Epithelial cell of prostate (primary cell): ENCODE measurements at places on chromosomes 1 and 21.

DNA sequence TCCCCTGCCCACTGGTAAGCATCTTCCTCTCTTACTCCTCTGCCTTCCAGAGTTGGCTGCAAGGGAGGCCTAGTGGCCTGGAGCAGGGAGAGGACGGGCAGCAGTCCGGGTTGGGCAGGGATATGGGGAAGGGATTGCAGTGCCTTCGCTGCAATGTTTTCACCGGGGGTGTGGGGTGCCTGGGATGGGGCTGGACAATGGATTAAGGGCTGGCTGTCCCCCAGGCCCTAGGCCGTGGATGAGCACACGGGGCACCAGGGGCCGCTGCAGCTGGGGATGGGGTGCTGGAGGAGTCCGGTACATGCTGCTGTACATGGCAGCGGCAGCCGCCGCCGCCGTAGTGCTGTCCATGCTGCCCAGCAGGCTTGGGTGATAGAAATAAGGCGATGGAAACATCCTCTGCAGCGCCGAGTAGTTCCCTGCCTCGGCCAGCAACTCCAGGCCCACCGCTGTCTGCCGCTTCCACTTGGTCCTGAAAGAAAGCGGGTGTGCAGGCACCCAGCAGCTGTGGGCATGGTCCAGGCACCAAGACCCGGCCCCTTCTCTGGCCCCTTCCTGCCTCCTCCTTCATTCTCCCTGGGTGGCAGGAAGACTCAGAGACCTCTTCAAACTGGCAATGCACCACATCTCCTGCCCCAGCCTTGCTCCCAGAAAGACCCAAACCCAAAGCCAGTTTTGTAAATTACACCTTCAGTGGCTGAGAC, 4.8 kb downstream of the BARHL2 start:
- DNase-seq: no peak

DNA sequence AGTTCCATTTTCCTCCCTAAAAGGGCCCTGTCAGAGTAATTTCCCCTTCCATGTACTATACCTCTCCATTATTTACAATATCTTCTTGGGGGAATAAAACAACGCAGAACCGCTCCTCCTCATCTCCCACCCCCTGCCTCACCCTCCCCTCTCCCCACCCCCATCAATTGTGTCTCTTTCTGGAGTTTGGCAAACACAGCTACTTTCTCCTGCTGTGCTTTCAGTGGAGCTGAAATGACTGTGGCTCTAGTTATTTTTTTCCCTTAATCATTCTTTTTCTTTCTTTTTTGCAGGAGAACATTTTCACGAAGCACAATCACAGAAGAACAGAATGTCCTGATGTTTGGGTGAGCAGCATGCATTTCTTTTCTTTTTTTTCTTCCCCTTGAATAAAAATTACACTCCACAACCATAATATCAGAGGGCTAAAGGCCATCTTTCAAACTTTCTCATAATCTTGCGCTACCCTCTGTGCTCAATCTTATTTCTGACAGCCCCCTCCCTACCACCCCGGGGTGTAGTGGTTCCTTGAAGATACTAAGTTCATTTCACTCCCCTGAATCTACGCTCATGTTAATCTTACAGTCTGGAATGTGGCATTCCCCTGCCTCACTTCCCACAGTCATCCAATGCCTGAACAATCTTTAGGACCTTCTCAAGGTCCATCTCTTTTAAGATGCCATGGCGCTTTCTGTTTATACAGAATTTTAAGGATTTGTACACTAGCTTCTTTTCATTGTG, 8.8 kb upstream of the PLXNA2 start:
- DNase-seq: no peak

- no peak for DNase-seq
Observed at GRCh38 chr1:230704830-230705229, 9.1 kb downstream of the AGT start.

- DNase-seq: no peak
Observed at GRCh38 chr1:24932284-24932683, 2.2 kb upstream of the RUNX3 start.

- DNase-seq: no peak
Observed at GRCh38 chr21:28943631-28944030, 49.0 kb downstream of the LTN1 start.

DNA sequence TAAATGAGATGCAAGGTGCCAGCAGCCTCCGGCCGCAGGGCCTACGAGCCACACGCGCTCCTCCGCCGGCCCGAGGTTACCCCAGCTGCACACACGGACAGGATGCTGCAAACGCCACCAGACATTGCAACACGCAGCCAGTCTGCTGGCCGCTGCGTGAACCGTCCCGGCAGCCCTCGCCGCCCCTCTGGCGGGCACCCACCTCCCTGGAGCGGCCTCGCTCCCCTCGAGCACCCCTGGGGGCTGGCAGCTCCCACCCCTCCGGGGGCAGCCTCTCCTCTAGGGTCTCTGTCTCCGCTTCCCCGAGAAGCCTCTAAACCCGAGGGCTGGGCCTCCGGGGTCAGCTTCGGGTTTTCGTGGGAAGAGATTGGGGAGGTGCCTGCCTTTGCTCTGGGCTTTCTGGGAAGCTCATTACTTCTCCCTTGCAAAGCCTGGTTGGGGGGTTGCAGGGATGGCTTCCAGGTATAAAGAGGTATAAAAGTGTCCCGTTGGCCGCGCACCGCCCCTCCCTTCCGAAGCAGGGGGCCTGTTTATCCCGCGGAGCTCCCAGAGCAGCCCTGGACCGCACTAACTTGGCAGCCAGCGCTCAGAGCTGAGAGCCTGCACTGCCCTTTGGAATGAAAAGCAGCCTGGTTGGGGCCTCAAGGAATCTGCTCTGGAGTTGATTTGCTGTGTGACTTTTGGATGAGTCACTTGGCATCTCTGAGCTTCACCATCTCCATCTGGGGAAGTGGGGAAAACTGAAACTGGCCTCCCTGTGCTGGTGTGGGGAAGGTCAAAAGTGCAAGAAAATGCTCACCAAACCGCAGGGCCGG, 21.8 kb downstream of the DHRS3 start:
- DNase-seq: no peak

- no peak for DNase-seq
Observed at GRCh38 chr1:94535095-94535494, 6.5 kb downstream of the F3 start.

- no peak for DNase-seq
Observed at GRCh38 chr1:114488739-114489138, 22.3 kb downstream of the TRIM33 start.
